Bronchial epithelial cell (primary cell): ENCODE measurements at places on chromosomes 7 and 10. TPM values are rescaled to one million over a fixed set of nuclear protein-coding genes. Genes with fewer than 3 reads are reported as not detected.
A peak's percentile ranks its signal among the peaks of the same experiment; 100 is the strongest.

DNA sequence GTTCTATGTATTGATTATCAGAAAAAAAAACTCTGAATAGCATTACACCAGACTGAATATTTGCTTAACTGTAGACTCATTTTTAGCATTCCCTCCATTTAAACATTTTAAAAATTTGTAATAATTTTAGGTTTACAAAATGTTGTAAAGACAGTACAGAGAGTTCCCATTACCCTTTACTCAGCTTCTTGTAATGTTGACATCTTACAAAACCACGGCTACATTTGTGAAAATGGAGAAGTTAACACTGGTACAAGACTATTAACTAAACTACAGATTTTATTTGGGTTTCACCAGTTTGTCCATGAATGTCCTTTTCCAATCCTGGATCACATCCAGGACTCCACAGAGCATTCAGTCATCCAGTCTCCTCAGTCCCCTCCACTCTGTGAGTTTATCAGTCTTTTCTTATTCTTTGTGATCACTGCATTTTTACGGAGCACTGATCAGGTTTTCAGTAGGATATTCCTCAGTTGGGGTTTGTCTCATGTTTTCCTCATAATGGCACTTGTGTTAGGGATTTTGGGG is 130.0 kb upstream of the EEPD1 start:
- no peak for DNase-seq

DNA sequence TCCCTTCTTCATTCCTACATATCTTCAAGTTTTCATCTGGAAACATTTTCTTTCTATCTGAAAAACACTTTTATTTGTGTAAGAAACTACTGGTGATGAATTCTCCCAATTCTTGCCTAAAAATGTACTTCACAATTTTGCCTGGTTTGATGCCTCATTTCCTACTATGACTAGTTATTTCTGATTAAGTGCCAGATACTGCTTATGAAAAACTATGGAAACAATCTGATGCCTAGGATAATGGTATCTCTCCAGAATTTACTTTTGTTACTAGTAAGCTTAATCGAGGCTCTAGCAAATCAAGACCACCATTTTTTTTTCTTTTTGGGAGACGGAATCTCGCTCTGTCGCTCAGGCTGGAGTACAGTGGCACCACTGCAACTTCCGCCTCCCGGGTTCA is 31.3 kb downstream of the CACUL1 start:
- DNase-seq, result no peak

DNA sequence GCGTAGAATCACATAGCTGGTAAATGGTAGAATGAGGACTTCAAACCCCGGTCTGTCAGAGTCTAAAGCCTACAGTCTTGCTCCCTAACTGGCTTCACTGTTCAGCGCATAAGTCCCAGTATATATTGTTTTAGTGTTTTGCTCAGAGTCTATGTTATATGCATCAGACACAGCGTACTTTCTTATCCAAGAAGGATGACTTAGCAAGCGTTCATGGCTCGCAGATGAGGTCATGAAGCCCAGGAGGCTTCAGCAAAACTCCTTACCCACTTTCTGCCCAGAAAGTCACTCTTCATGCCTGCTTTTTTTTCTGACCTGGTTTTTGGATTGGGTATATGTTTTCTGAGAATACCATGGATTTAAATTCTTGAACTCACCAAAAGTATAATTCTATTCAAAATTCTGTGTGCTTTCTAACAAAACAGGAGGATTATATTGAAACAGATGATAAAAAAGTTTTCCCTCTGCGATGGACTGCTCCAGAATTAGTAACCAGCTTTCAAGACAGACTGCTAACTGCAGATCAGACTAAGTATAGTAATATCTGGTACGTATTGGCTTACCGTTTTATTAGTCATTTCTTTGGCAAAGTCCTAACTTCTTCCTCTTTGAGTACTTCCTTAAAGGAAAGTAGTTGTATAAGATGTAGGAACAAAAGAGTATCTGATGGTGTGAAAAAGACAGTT is 24.6 kb upstream of the BHLHA15 start:
- DNase-seq, result peak; percentile 67

DNA sequence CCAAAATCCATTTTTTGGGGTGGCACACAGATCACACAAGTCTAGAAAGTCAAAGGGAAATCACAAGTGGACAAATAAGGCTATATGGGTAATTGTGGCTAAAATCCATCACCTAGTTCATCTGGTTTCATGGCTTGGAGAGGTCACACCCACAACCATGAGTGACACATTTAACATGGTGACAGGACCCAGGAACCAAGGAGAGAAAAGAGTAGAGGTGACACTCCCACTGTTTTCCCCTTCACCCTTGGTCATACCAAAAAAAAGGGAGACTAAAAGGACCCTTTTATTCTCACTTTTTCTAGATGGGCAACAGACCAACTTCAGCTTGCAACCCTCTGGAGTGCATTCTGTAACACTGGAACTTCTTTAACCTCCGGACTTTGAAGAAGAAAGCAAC is 46.2 kb upstream of the ZNF107 start:
- no peak for DNase-seq

GRCh38 chr7:131188367-131189339 is 139.0 kb upstream of the MKLN1 start:
- DNase-seq, result peak; percentile 99

GRCh38 chr7:22669692-22670421 is 57.1 kb upstream of the IL6 start:
- no peak for DNase-seq

GRCh38 chr7:134368851-134369544 is 52.3 kb upstream of the SLC35B4 start:
- DNase-seq, result peak; percentile 97

GRCh38 chr10:125773687-125774543 is 1.7 kb downstream of the MMP21 start:
- DNase-seq, result no peak

DNA sequence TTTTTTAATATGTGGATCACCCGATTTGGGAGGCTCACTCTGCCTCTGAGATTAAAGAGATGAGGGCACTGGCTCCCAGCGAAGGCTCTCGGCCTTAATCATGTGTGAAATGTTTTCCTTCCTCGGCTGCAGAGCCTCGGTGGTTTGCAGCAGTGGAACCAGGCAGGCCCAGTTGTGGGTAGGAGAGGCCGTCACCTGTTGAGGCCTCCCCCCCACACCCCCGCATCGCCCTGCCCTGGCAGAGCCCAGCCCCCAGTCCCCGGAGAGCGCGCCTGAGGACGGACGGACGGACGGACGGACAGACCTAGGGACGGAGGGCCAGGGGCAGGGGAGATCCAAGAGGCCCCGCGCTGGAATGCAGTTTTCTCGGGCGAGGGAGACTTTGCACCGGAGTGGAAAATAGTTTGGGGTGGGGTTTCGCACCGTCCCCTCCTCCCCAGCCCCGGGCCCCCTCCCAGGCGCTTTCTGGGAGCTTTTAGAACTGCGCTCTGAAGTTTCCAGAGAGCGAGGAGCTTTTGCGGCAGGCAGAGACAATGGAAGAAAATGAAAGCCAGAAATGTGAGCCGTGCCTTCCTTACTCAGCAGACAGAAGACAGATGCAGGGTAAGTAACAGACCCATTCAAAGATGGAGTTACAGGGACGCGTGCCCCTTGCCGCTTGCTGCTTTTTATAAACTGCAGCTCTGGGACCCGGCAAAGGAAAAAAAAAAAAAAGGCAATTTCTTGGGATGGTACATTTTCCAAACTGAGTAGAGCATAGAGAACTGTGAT is at the start of gene KIAA1217:
KIAA1217 (plus strand) TSS at position 478 of the 771 bp plus-strand sequence; CDS start at position 534, 56 bp downstream.
- DNase-seq, result peak; percentile 17

DNA sequence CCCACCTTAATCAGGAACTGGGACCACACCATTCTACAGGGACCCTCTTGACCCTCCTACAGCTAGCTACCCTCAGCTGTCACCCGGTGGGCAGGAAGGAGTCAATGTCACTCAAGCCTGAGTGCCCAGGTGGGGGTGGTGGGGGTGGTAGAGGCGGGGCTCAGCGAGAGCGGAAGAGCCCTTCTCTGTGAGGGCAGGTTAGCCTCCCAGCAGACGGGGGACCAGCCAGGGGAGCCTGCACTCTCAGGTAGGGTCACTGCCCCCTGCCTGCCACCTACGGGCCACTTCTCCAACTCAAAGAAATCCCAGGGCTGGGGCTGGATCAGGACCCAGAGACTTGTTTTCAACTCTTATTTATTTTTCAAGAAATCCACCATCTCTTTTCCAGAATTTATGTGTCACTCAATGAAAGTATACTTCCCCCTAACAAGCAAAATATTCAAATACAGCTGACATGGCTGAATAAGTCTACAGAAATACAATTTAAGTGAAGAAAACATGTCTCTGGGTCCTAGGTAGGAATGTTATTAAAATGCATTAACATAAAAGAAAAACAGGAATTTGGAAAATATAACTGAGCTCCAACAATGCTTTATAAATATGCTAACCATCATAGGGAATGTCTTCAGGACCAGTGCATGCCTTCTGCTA is 63.4 kb upstream of the DDC start:
- no peak for DNase-seq

- DNase-seq, result peak; percentile 56
Measured at GRCh38 chr7:80392229-80393169, 119.4 kb downstream of the GNAT3 start.

DNA sequence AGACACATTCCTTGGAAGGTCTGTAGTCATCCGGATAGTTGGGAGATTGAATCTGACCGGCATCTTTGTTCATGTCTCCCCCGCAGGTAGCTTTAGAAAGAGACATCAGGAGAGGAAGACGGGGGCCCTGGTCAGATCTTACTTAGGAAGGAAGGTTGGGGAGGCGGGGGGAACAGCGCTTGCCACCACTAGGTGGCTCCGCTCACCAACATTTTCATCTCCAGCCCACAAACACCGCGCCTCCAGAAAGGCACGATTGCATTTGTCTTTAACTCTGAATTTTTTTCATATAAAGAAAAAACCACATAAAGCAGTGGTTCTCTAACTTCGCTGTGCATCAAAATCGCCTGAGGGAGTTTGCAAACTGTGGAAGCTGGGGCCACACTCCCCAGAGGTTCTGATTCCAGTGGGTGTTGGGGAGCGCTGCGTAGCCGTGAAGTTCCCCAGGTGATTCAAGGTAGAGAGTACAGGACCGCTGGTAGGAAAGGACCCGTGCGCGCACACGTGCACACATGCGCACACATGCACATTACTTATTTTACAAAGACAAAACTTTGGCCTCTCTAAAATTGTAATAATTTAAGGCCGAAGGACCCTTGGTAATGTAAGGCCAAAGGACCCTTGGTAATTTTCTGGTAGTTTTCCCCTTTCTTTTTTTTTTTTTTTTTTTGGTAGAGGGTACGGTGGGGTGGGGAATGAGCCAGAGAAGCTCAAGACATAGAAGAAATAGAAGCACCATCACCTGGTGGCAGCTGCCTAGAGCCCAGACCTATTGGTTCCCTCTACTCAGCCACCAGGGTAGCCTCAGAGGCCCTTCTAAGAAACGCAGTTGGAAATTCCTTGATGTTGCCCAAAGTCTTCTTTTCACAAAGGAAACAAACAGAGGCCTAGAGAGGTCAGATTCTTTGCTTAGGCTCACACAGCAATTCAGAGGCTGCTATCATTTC is 37.4 kb upstream of the OPALIN start:
- peak; percentile 64 for DNase-seq

DNA sequence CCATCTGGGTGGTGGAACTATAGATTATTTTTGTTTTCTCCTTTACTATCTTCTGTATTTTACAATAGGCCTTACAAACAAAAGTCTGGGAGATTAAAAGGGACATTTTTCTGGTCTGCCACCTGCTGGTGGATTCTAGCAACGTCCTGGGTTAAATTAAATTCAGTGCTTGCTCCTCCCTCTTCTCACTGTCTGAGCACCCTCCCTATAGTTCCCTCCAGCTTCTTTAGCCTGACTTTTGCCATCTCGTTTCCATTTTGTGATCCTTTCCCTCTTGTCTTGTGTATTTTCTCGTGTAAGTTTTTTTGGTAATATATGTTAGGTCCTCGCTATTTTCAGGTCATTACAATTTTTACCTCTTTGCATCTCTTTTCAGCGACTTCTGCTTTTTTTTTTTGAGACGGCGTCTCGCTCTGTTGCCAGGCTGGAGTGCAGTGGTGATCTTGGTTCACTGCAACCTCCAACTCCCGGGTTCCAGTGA is 16.1 kb downstream of the ANKRD16 start:
- DNase-seq, result peak; percentile 58

GRCh38 chr7:98211221-98211675 is at the start of gene BHLHA15:
Gene BHLHA15, plus strand, starts transcription at chr7:98211439. Its CDS starts 871 bp downstream, at chr7:98212310.
- DNase-seq, result no peak

DNA sequence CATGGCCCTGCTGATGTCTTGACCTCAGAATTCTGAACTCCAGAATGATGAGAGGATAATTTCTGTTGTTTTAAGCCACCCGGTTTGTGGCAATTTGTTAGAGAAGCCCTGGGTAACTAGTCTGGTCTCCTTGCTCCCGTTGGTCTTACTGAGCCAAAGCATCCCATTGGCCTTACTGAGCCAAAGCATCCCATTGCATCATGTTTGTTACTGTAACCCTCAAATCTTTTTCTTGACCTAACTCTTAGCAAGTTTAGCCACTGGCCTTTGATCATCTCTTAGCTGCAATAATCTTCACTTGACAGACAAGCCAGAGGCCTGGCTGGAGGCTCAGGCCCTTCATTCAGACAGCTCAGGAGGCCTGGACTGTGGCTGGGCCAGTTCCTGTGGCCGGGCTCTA is 21.8 kb downstream of the TBXAS1 start:
- no peak for DNase-seq

DNA sequence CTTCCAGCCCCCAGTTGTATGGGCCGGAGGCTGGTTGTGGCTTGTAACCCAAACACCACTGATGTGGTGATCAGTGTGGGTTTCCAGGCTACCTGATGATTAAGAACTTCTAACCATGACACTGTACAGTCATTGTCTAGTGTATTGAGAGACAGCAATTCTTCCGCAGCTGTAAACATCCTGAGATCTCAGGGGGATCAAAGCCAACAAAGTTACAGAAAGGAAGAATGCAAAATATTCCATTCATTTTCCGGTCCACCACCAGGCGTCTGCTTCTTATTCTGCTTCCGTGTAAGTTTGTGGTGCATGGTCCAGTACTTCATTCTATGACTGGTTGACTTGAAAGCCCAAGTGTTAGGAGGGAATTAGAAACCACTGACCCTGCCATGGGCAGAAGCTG is 10.3 kb upstream of the GLI3 start:
- DNase-seq, result no peak

- DNase-seq, result no peak
Measured at GRCh38 chr10:26494018-26494417, 55.9 kb downstream of the APBB1IP start.

GRCh38 chr7:152899004-152899403 is 139.5 kb downstream of the ACTR3B start:
- DNase-seq, result no peak

DNA sequence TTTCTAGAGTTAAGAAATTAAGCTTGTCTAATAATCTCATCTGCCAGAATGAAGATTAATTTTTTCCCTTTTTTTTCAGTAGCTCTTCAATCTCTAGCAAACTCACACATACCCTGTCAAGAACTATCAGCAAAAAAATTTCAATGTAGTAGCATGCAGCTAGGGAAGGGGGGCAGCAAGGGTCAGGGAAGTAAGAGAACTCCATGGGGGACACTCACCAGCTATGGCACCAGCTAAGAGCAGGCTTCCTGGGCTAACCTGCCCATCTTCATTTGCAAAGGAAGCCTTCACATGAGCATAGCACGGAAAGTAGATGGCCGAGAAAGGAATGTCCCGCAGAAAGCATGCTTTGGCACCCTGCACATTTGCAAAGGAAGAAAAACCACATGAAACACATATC is 190.4 kb downstream of the SLC25A13 start:
- DNase-seq, result no peak

Gene GDF2
- total RNA-seq, result not detected in 2 replicates

Gene FAM241B
- total RNA-seq, result 2.6 and 4.6 TPM in 2 replicates

Gene CCZ1B
- total RNA-seq, result 57.7 and 84.0 TPM in 2 replicates

Gene DNMBP
- 4.0 and 5.0 TPM in 2 replicates for total RNA-seq

Gene SLC29A3
- total RNA-seq, result 0.53 and 0.77 TPM in 2 replicates
